CD4-positive, CD25-positive, alpha-beta regulatory T cell (primary cell): ENCODE measurements at places on chromosomes 3 and 15. TPM values are rescaled to one million over a fixed set of nuclear protein-coding genes. Genes with fewer than 3 reads are reported as not detected.

C3orf85 gene
- not detected for polyA plus RNA-seq

CCR9 gene
- polyA plus RNA-seq = 16.7 TPM

LRRC15 gene
- polyA plus RNA-seq = not detected

ROPN1 gene
- polyA plus RNA-seq = not detected

NDUFB5 gene
- polyA plus RNA-seq = 101 TPM

RTP4 gene
- polyA plus RNA-seq = 27.7 TPM

SCAANT1 gene
- not detected for polyA plus RNA-seq

SLC38A3 gene
- polyA plus RNA-seq = not detected

TM6SF1 gene
- polyA plus RNA-seq = not detected

SERINC4 gene
- polyA plus RNA-seq = 1.2 TPM

PLCH1 gene
- not detected for polyA plus RNA-seq

FHIT gene
- 13.1 TPM for polyA plus RNA-seq

PLA2G4E gene
- not detected for polyA plus RNA-seq

CFAP161 gene
- not detected for polyA plus RNA-seq

CFAP20DC gene
- 0.10 TPM for polyA plus RNA-seq

TGM4 gene
- 0.07 TPM for polyA plus RNA-seq

SH2D7 gene
- polyA plus RNA-seq = not detected
